Suppressor macrophage (primary cell): ENCODE measurements at places on chromosomes 16 and 17.

DNA sequence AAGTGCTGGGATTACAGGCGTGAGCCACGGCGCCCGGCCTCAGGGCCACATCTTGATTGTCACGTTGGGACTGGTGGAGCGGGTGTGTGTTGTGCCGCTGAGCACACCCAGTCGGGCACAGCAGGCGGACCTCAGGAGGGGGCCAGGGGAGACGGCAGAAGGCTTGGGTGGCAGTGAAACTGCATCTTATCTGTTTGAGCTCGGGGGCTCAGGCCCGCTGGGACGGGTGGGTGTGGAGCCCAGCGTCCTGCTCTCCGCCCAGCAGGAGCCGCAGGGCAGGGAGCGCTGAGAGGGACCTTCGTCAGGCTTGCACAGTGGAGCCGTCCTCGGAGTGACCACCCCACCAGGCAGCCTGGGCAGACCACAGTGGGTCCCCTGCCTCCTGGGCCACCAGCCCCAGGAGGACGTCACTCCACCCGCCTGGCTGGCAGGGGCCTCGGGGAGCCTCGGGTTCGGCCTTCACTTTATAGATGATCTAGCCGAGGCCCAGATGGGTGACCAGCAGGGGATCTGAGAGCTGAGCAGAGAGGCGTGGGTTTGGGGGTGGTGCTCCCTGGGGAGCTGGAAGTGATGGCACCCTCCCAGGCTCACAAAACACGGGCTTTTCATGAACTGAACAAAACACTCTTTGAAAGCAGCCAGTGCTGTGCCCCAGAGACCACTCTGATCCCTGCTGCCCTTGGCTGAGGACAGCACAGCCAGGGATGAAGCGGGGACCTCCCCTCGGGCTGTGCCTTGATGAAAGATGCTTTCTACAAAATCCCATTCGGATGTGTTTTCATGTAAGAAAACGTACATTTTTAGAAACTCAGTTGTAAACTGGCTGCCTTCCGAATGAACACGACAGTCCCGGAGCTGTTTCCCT is 181.1 kb downstream of the SEC14L1 start:
- DNase-seq, result peak; percentile 25

DNA sequence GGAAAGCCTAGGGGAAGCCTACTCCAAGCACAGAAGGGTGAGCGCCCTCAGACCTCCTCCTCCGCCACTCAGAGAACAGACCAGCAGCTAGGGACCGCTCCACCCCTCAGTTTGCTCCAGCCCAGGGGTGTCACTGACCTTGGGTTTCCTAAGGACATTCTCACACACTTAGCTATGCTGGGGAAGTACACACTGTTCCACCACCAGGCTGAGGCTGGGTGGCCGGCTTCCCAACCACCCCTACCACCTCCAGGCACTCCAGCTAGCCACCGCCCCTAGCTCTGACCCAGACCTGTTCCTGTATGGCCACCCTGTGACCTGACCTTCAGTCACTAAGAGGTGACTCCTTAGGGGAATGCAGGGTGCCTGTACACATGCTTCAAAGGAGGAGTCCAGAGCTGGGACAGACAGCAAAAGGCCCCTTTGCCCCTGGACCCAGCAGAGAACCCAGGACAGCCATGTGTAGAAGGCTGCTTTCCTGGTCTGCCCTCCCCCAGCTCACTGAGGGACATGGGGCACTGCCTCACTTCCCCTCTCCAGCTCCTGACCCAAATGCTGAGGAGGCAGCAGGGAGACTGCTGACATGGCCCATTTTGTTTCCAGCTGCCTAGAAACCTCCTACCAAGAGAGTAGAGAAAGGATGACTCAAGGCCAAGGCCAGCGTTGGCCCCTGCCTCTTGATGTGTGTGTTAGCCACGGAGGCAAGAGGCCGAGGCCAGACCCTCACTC is 6.7 kb downstream of the HSPB9 start:
- peak; percentile 90 for DNase-seq

DNA sequence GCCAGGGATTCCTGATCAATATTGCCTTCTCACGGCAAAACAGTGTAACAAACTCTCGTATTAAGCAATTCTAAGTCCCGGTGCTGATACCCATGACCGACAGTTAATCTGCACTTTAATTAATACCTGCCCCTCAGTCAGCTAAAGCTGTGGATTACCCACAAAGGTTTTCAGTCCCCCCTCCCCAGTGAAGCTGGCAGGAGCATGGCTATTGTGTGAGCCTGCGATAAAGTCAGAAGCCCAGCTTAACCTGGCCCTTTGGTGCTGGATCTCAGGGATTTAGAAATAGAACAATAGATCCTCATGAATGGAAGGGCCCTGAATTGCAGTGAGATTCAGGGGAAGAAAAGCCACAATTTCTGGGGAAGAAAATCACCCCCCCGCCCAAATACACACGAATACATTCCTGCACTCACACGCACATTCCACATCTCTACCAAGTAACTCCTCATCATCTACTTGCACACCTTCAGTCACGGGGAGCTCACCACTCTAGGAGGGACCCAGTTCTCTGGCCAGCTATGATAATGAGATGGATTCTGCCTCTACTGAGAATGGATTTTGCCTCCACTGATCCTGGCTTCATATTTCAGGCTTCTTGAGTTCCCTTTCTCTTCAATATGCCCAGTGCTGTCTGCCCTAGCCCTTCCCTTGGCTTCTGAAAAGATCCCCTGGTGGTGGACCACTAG is 102.6 kb downstream of the WSCD1 start:
- DNase-seq, result no peak

DNA sequence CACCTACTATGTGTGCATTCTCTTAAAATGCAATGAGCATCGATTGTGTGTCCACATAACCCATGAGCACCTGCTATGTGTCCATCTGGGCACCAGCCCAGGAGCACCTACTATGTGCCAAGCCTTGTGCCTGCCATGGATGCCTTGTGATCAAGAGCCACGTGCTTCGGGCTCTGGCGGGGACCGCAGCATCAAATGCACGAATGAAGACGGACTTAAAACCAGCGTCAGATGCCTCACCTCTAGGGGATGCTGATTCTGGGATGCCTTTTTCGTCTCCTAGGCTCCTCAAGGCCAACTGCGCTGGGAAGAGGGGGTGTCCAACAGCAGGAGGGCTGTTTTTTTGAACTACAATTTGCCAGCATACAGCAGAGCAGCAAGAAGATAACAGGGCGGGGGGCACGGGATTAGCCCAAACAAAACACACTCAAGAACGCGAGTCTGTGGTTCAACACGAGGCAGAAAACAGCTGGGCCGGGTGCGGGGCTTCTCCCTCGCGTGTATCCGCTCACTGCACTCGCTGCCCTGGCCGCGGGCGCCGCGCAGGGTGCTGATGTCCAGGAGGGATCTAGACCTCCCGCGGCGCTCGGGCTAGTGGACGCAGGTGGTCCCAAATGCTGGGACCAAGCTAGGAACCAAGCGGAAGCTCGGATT is 1.2 kb upstream of the GLIS2 start:
- DNase-seq, result no peak

GRCh38 chr17:72433797-72434196 is 313.0 kb downstream of the SOX9 start:
- DNase-seq, result no peak

DNA sequence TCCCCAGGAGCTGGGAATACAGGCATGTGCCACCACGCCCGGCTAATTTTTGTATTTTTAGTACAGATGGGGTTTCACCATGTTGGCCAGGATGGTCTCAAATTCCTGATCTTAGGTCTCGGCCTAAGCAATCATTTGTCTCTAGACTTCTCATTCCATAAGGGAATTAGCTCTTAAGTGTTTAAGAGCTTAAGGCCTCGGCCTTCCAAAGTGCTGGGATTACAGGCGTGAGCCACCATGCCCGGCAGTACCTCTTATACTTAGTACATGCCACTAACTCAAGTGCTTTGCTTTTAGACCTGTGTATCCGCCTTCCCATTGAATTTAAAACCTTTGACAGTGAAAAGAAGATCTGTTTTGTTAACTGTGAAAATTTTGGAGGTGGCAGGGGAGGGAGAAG is 16.6 kb upstream of the IL21R start:
- DNase-seq, result no peak

DNA sequence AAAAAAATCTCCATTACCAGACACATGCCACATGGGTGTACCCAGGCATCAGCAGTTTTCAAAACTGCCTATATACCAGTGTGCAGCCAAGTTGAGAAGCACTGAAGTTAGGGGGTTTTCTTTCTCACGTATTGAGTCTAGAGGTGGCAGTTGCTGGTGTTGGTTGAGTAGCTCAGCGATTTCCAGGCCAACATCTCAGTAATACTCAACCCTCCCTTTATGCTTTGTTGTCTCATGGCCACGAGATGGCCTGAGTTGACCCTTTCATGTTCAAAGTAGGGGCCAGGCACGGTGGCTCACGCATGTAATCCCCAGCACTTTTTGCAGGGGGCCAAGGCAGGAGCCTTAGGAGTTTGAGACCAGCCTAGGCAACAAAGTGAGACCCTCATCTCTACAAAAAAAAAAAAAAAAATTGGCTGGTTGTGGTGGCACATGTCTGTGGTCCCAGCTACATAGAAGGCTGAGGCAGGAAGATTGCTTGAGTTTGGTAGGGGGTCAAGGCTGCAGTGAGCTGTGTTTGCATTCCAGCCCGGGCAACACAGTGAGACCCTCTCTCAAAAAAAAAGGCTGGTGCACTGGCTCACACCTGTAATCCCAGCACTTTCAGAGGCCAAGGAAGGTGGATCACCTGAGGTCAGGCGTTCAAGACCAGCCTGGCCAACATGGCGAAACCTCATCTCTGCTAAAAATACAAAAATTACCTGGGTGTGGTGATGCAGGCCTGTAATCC is 10.8 kb downstream of the LRRC3C start:
- no peak for DNase-seq

GRCh38 chr16:48276102-48276501 is 28.8 kb upstream of the ABCC11 start:
- no peak for DNase-seq

DNA sequence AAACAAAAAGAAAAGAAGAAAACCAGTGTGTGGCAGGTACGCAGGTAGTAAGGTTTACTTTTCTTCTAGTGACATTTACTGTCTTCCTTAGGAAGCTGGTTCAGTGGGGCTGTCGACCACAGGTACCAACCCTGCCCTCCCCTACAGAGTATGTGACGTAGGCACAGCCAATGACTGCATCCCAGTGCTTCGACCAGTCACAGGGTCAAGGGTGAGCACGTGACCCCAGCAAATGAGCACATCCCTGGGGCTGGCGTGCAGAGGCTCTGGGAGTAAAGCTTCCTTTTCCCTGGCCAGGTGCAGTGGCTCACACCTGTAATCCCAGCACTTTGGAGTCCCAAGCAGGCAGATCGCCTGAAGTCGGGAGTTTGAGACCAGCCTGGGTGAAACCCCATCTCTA is 38.9 kb upstream of the PLCG2 start:
- DNase-seq, result peak; percentile 34

- DNase-seq, result no peak
These were observed 33.3 kb downstream of the TLE7 start for GRCh38 chr16:71408536-71408935.

DNA sequence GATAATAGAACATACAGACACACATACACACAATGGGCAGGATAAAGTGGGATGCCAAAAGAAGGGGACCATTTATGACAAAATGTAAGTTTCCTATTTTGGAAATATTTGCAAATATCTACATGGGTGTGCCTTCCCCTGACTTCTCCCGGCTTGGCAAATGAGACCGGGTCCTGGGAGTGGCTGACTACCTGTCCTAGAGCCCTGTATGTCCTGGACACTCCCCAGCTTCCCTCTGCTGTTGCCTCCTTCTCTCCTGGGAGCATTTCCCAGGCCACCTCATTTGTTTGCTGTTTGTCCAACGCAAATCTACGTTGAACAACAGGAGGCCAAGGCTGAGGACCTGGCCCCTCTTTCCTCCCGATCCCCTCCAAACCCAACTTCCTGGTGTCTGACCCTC is 16.9 kb downstream of the PECAM1 start:
- no peak for DNase-seq
